ENCODE measurements at places on chromosomes 2 and 18. TPM values are rescaled to one million over a fixed set of nuclear protein-coding genes. Genes with fewer than 3 reads are reported as not detected.

The ALKAL2 gene
- 69.5 TPM for total RNA-seq

- DNase-seq = no peak
Measured at GRCh38 chr18:40420675-40421074, 1534.4 kb upstream of the PIK3C3 start.

GRCh38 chr2:231621051-231621879 is 28.6 kb downstream of the TEX44 start:
- DNase-seq = no peak

DNA sequence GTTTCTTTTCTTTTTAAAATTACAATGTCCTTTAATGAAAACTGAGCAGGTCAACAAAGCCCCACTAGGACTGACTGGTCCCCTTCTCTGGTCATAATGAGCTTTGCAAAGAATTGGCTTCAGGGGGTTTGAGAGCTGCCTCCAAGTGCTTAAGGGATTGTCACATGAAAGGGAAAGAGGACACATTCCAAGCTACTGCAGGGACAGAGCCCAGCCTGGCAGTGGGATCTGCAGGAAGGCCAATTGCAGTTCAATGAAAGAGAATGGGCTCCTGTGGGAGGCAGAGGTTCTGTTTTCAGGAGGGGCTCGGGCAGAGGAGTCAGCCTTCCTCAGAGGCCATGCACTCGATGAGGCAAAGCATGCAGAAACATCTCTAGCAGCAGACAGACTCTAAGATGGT is 84.1 kb upstream of the ACKR3 start:
- DNase-seq = no peak

The PARD6G gene
- total RNA-seq = 4.1 TPM

DNA sequence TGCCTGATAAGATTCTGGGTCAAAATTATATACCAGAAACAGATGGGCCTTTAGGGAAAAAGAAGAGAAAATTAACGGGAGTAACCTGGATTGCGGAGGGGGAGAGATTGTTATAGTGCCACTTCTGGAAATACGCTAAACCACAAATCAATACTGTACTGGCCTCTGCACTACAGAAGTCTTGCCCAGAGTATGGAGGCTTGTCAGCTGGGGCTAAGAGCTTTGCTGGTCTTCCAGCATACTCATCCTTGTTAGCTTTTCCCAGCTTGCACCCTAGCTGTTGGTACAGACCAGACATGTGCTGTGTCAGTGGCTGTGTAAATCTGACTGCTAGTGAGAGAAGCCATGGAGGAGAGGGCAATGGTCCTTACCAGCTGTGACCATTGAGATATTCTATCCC is 8.9 kb downstream of the AGBL5 start:
- no peak for DNase-seq

The KRTCAP3 gene
- 65.7 TPM for total RNA-seq

The TCF23 gene
- 0.12 TPM for total RNA-seq

The TSGA10 gene
- 9.3 TPM for total RNA-seq

The ZAP70 gene
- total RNA-seq = 12.6 TPM

DNA sequence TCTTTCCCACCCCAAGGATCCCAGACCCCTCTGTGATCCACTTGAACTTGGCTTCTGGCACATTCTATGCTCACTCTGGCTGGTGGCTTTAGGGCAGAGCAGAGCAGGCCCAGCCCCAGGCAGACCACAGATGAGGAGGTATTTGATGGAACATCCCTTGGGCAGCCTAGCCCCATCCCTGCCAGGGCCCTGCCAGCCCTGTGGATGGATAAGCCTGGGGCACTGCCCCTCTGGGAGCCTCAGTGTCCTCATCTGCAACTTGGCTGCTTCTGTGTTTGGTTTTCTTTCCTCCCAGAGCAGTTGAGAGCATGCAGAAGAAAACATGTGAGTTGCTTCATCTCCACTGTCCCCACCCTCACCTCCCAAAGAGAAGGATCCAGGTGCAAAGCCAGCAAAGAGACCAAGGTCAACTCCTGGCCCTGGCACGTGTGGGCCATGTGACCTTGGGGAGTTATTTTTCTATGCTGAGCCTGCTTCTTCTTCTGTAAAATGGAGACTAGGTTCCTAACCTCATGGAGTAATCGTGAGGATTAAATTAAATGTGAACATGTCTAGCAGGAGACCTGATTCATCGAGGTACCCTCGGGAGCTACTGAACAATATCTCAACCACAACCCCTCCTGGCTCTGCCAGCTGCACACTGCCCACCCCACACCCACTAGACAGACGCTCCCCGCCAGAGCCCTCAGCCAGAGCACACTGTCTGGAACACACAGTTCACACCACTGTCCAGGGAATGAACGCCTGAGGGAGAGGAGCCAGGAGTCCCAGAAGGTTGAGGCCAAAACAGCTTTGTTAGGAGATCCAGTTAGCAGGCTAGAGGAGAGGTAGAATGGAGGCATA is 14.6 kb upstream of the TNS1 start:
- DNase-seq = no peak

DNA sequence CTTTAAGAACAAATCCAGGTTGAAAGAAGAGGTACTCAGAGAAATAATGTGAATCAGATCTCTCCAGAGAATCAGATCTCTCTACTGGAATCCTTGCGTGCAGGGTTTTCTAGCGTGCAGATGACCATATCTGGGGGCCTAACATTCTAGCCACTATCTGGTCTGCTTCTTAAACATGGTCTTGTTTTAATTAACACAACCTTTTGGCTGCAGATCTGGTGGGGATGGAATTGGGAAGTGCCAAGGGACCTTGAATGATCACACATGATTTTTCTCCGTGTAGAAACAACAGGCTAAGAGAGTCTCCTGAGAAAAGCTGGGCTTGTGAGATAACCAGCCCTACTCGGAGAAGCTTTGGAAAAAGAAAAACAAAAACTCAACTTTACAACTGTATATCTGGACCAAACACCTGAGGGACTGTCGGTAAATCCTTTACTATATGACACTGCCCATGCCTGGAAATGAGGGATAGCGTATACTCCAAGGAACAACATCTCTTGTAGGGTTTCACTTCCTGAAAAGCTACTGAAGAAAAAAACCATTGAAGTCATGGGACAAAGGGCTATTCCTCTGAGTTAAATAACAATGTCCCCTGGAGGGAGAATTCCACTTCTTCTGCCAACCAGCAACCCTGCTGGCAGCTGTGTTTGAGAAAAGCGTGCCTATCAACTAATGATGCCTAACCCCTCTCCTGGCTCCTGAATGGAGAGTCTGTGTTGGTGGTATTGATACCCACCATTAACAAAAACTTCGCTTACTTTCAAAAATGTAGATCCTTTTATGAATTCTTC is 171.0 kb upstream of the REV1 start:
- DNase-seq = no peak

GRCh38 chr2:238895361-238895882 is 47.5 kb downstream of the TWIST2 start:
- DNase-seq = no peak

The INPP5D gene
- total RNA-seq = 30.4 TPM

DNA sequence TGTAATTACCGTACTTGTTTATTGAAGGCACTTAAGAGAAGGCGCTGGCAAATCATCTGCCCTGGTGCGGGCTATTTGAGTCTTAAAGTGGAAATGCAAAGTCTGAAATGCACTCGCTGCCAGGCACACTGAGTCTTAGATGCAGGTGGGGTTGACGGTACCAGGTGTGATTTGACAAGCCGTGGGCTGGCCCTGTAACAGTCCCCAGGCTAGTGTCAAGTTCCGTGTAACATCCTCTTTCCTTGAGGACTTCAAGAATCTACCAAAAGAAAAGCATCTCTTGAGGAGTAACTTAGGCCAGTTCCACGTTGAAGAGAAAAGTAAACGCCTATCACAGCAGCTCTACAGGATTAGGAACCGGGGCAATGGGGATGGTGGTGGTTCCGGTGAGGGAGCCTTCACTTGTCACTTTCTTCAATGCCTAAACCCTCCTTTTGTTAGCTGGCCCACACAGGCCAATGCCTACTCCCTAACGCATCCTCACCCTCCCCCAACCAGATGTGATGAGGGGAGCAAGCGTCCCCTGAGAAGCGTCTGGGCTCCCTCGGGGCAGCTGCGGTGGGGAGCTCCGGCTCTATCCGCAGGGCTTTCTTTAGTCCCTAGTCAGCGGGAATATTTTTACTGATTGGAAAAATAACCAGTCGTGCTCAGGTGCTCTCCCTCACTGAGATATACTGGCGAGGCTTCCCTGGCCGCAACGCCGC is 1.5 kb upstream of the UGP2 start:
- no peak for DNase-seq

DNA sequence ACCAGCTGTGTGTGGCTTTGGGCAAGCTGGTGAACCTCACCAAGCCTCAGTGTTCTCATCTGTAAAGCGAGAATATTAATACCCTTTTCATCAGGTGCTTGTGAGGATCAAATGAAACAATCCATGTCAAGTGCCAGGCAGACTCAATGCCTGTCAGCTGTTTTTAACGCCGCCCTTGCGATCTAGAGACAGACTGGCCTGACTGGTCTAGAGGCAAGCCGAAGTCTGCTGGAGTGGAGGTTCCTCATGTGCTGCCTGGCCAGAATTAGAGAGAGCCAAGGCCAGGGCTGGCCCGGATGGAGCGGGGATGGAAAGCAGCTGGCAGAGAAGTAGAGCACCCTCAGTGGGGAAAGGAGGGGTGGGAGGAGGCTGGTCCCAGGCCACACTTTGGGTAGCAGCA is 74.5 kb upstream of the B3GNT7 start:
- DNase-seq = peak; percentile 46

The HOXD8 gene
- total RNA-seq = 1.7 TPM

The FAM228A gene
- 1.0 TPM for total RNA-seq

GRCh38 chr2:241123816-241124536 is 21.9 kb upstream of the MTERF4 start:
- DNase-seq = no peak

The HOXD13 gene
- not detected for total RNA-seq

The DTNB gene
- total RNA-seq = 35.9 TPM

The MXD1 gene
- total RNA-seq = 13.7 TPM

- DNase-seq = no peak
Measured at GRCh38 chr18:41226911-41227310, 728.1 kb upstream of the PIK3C3 start.

- no peak for DNase-seq
Measured at GRCh38 chr2:168587307-168587706, 131.2 kb downstream of the CERS6 start.

DNA sequence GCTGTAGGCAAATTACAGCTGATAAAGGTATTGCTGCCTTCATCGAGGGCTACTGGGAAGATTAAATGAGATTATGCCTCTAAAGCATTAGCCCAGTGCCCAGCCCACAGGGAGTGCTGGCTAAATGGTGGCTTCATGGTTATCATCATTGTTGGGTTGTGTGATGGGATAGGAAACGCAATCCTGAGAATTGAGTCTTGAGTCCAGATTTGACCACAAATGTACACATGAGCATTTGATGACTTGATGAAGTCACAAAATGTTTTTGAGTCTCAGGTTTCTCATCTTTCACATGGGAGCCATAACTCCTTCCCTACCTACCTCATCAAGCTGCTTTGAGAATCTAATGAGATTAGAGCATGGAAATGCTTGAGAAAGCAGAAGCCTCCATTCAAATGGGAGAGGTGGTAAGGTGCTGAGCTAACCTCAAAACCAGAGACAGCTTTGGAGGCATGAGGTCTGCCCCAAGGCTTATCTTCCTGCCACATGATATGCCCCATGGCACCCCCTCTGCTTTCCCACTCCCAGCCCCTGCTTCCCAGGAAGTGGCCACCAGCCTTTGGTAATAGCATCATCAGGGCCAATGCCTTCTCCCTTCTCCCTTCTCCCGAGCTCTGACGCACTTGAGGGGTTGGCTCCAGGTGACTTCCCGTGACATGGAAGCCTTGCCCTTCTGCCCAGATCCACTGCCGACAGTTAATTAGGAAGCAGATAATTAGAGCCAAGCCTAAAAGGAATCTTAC is 149.4 kb upstream of the EPAS1 start:
- DNase-seq = no peak

The THOC1 gene
- 27.5 TPM for total RNA-seq

- no peak for DNase-seq
Measured at GRCh38 chr2:96789245-96789617, 26.8 kb upstream of the CNNM3 start.

- no peak for DNase-seq
Measured at GRCh38 chr2:63422556-63422955, 165.7 kb downstream of the WDPCP start.

The ALK gene
- 0.20 TPM for total RNA-seq

The DYNAP gene
- not detected for total RNA-seq

The TMSB10 gene
- total RNA-seq = 999 TPM

GRCh38 chr2:177604271-177605065 is 211.9 kb downstream of the AGPS start:
- no peak for DNase-seq

GRCh38 chr18:25503567-25504081 is 151.7 kb upstream of the ZNF521 start:
- peak; percentile 57 for DNase-seq

GRCh38 chr18:49177812-49178211 is 227.0 kb upstream of the SMAD7 start:
- DNase-seq = no peak

DNA sequence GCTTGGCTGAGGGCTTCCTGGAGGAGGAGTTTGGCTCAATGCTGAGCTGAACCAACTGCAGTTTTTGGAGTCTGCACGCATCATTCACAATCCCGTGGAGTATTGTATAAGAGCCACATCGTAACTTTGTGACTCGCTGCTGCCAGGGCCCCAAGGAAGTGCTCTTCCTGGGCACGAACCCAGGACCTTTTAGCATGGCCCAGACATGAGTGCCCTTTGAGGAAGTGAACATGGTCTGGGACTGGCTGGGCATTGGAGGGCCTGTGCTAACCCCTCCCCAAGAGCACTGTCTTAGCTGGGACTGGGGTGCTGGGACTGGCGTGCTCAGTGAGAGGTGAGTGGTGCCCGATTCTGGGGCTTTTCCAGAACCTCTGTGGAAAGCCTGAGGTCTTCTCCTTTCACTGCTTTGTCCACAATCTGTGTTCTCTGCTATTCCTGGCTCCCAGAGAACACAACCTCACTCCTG is 88.6 kb downstream of the LIPG start:
- DNase-seq = no peak

DNA sequence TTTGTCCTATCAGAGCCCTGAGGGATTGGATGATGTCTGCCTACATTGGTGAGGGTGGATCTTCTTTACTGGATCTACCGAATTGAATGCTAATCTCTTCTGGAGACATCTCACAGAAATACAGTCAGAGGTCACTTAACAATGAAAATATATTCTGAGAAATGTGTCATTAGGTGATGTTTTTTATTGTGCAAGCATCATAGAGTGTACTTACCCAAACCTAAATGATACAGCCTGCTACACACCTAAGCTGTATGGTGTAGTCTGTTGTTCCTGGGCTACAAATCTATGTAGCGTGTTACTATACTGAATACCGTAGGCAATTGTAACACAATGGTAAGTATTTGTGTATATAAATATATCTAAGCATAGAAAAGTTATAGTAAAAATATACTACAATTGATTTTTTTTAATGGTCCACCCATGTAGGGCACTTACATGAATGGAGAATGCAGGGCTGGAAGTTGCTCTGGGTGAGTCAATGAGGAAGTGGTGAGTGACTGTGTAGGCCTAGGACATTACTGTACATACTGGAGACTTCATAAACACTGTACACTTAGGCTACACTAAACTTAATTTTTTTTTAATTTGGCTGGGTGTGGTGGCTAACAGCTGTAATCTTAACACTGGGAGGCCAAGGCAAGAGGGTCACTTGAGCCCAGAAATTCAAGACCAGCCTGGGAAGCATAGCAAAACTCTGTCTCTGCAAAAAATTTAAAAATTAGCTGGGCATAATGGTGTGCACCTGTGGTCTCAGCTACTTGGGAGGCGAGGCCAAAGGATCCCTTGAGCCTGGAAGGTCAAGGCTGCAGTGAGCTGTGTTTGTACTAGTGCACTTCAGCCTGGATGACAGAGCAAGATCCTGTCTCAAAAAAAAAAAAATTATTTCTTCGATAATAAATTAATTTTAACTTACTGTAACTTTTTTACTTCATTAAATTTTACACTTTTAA is 226.3 kb upstream of the UBE2E3 start:
- no peak for DNase-seq

- peak; percentile 74 for DNase-seq
Measured at GRCh38 chr18:10524507-10525370, 1.1 kb upstream of the NAPG start.
